Effector CD4-positive, alpha-beta T cell (primary cell): ENCODE measurements at places on chromosomes 7 and 10.
A peak's percentile ranks its signal among the peaks of the same experiment; 100 is the strongest.

- no peak for DNase-seq
Measured at GRCh38 chr10:118447478-118448270, 105.5 kb upstream of the FAM204A start.

GRCh38 chr10:34766811-34767494 is 48.1 kb downstream of the PARD3 start:
- DNase-seq: no peak

GRCh38 chr10:71952745-71953144 is 11.4 kb upstream of the CHST3 start:
- no peak for DNase-seq

DNA sequence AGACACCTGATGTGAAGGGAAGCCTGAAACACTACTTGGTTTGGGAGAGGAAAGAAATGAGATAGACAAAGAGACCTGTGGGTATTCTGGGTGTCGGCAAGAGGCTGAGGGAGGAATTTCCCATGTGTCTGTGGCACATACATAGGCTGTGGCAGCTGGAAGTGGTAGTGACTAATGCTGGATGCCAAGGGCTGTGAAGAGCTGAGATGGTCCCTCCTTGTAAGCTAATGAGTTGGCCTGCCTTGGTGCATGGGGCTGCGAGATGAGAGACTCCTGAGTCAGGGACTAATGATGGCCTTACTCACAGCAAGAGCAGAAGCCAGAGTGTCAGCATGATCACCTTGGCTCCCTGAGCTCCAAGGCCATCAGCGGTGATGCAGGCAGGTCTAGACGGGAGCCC is 119.0 kb upstream of the EEPD1 start:
- no peak for DNase-seq

- DNase-seq: no peak
Measured at GRCh38 chr10:33244354-33244967, 90.0 kb downstream of the NRP1 start.

DNA sequence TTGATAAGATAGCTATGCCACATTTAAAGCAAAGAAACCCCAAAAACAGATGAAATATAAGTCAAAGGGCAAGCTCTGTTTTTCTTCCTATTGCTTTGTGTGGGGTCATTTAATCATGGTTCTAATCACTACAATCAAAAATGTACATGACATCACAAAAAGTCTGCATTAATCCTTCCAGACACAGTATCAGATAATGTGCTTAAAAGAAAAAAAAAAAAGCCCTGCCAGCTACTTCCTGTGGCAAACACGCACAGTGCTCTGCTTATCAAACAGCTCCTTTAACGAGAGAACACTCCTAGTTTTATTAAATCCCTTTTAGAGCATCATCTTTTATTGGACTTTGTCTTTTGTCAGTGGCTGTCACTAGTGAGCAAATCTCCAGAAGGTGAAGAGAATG is 1005.8 kb downstream of the GATA3 start:
- no peak for DNase-seq

DNA sequence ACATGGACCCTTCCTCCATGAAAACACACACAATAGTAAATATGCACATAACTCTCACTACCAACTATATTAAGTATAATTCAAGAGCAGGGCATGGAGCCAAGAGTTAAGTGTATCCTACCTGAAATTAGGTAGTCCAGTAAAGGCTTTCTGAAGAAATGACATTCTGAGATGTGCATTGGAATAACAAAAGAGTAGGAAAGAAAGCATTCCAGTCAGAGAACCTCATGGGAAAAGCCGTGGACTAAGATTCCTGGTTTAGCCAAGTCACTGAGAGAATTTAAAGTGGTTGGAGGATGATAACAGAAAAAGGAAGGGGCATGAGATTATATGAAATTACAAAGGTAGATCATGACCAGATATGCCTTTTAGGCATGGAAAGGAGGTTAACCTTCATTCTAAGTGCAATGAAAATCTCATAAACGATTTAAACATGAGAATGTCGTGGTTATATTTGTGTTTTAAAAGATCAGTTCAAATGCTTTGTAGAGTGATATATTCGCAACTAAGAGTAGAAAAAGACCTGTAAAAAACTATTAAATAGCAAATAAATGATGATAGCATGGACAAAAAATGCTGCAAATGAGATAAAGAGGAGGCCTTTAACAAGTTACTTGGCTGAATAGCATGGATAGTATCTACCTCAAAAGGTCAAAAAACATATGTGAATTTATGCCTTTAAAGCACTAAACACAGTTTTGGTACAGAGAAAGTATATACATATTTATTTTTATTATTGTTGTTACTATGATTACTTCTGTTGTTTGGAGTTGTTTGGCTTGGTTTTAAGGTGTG is 767.4 kb upstream of the GHITM start:
- DNase-seq: no peak

- DNase-seq: no peak
Measured at GRCh38 chr10:33676606-33677339, 342.3 kb upstream of the NRP1 start.

DNA sequence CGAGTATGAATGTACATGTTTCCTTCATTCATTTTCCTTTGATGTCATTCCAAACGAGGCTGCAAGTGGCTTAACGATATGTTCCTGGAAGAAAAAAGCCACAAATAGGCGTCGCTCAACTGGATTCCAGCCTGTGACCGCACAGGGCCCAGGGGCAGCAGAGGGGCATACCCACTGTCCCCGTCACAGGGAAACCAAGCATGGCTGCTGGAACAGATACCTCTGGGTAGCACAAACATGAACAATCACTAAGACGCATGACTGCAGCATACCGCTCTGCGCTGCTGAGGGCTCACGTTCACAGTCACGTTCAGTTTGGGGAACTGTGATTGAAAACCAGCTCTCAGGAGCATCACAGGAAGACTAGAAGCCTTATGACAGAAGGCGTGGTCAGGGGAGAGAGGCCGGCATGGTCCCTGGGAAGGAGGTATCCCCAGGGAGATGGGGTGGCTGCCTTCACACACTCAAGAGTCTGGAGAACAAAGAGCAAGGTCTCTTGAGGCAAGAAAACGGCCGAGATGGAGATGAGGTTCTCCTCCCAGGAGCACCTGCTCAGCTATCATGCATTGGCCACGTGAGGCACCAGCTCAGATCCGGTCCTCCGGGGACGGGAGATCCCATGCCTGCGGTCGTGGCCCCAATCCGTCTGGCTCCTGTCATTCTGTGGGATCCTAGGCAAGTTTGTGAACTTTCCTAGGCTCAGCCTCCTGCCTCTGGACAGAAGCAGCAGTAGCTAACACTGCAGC is 213.6 kb downstream of the DIP2C start:
- no peak for DNase-seq

DNA sequence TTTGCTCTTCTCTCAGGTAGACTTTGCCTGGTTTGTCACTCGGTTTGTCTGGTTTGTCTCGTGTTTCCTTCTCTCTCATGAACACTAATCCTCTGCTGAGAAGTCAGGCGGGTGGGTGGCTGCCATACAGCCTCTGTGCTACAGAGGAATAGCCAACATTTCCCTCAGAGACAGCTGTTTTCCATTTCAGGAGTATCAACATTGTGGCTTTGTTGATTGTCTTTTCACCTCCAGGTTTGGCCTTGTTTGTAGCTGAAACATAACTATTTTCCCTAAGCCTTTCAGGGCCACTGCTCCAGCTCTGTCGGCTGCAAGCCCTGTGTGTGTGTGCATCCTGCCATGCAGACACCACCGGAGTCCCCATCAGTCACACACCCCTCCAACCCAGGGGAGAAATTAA is 122.8 kb downstream of the BAMBI start:
- DNase-seq: no peak

DNA sequence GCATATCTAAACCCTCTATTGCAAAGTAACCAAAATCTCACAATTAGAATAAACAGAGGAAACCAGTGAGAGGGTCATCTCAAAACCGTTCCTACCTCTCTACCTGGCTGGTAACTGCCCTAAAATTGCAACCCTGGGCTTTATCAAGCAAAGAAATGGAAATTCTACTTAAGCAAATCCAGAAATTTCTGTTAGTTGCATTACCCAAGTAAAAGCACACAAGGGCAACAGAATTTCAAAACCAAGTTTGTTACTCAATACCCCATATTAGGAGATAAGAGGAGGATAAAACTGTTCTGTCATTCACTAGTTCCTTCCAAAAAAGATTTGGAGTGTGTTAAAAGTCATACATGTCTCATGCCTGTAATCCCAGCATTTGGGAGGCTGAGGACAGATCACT is 195.3 kb downstream of the FAM107B start:
- no peak for DNase-seq

DNA sequence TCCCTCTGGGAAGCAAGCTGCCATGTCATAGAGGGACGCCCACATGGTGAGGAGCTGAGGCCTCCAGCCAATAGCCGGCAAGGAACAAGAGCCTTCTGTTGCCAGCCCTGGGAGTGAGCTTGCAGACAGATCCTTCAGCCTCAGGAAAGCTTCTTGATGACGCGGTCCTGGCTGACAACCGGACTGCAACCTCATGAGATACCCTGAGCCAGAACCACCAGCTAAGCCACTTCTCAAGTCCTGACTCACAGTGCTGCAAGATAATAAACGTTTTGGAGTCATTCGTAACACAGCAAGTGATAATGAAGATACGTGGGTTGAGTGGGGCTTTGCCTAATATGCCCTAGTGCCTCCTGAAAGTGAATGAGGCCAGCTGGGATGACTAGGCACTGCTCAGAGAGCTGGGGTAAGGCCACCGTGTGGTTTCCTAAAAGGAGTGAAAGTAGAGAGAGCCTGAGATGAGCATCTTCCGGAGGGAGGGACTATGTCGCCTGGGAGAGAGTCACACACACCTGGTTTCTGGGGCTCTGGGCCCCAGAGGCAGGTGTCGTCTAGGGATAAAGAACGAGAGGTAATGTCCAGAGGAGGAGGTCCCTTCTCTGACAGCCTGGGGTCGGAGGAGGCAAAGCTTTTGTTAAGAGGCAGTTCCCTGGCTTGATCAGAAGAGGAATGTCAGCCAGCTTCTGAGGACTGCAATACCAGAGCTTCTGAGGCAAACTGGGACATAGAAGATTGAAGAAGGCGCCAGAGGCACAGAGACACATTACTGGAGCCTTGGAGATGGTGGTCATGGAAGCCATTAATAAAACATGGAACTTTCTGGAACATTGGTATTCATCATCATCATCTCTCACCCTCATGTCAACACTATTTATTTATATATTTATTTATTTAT is 53.6 kb downstream of the PYROXD2 start:
- DNase-seq: no peak

DNA sequence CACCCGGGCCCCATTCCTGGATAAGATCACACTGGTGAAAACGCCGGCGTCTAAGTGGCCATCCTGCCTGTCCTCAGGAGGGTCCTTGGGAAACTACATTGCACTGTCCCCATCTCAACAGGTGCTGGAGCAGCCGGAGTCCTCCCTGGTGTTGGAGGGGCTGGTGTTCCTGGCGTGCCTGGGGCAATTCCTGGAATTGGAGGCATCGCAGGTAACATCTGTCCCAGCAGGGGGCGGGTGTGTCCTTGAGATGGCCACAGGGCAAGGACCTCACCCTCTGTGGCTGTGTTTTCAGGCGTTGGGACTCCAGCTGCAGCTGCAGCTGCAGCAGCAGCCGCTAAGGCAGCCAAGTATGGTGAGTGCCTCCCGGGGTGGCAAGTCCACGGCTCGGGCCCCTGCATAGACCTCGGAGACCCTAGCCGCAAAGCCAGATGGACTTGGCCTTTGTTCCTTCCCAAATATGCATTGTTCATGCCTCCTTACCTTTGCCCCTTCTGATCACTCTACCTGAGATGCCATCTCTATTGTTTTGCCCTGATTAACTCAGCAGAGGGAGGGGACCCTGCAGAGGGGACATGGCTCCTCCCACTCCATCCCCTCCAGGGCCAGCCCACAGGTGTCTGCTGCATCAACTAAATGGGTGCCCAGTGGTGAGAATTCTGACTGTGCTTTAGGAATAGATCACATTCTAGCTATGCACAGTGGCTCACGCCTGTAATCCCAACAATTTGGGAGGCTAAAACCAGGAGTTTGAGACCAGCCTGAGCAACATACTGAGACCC is 23.8 kb downstream of the ELN start:
- DNase-seq: no peak

GRCh38 chr10:110650265-110650668 is 6.1 kb downstream of the RBM20 start:
- no peak for DNase-seq

GRCh38 chr10:131242007-131242406 is 69.5 kb downstream of the TCERG1L start:
- no peak for DNase-seq

GRCh38 chr10:35446439-35446838 is 110.1 kb downstream of the CCNY start:
- no peak for DNase-seq

- no peak for DNase-seq
Measured at GRCh38 chr7:20541608-20542349, 73.7 kb upstream of the ABCB5 start.

- peak; percentile 16 for DNase-seq
Measured at GRCh38 chr7:2862831-2863361, 18.8 kb upstream of the GNA12 start.

GRCh38 chr7:80999100-80999499 is 80.2 kb upstream of the SEMA3C start:
- DNase-seq: no peak

- peak; percentile 95 for DNase-seq
Measured at GRCh38 chr7:76314042-76314721, 11.7 kb downstream of the HSPB1 start.

DNA sequence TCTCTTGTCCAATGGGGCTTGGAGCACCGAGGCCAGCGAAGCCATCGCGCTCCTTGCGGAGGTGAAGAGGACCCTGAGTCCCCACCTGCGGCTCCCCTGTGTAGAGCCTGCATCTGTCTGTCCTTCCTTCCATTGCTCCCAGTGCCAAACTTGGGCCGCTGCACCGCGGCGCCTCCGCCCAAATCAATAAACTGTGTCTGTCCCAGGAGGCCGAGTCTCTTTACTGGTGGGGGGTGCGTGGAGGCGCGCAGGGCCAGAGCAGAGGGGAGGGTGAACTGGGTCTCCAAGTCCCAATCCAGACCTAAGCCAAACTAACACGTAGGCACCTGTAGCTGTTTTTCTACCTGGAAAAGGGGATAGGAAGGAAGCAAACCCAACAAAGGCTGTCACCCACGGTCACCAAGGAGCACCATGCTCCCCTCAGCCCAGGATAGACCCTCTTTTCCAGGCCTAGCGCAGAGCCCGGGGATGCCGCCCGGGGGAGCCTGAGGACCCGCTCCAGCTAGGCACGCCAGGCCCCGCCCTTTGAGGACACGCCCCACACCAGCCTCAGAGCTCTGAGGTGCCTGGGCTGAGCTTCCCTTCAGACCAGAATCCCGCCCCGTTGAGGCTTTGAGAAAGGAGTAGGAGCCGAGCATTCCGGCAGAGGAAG is 1.2 kb upstream of the CHAT start:
- DNase-seq: no peak
